ENCODE measurements at places on chromosomes 6 and 20.

DNA sequence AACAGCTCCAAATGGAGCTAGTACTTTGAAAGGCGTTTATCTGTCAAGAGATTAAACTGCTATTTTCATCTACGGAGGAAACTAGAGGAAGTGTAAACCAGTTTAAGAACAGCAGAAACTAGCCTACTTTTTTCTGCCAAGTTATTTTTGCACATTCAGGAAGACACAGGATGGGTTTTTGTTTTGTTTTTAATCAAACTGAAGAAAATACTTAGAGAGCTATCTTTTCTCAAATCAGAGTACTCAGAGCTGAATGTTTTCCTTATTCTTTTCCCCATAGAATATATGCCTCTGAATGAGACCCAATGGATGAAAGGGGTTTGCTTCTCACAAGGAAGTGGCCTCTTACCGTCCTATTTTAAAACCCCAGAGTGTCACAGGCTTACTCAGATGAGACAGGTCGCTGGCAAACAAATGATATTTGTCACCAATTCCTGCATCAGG is 538.5 kb downstream of the CD83 start:
- DNase-seq = no peak

- no peak for DNase-seq
These were observed 216.4 kb downstream of the UNC5CL start for GRCh38 chr6:40822619-40823018.

GRCh38 chr20:6819599-6819998 is 52.1 kb downstream of the BMP2 start:
- DNase-seq = no peak

DNA sequence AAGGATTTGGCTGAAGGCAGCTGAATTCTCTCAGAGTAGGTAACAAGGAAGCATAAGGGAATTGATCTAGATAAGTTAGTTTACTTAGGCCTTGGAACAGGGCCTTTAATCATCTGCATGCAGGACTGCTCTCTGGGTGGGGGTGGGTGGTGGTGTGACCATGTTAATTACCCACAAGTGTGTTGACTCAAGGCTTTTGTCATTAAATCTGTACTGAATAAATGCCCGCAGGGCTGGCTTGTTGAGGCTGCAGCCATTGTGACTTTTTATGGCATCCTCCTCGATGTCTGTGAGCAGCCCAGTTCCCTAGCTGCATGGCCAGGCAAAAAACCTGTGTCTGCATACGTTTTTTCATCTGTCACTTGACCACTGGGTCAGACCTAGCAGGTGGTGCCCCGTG is 63.5 kb upstream of the ASCC3 start:
- DNase-seq = no peak

GRCh38 chr6:53662457-53662856 is 3.1 kb downstream of the KLHL31 start:
- no peak for DNase-seq

DNA sequence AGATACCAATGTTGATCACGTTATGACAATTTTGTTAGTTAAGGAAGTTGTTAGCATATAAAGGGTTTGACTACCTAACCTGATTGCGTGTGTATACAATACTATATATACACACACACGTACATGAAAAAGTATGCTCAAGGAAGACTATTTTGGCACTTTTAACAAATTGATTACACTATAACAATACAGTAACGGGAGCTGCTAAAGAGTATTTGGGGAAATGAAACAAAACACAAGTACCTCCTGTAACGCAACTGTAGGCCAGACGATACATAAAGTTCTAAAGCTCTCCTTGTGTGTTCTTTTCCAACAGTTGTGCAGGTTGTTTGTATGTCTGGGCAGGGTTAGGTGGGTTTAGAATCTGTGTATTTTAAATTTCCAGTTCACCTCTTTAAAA is 98.7 kb downstream of the PLEKHG1 start:
- no peak for DNase-seq

- DNase-seq = no peak
These were observed 337.8 kb upstream of the DEFB115 start for GRCh38 chr20:30919514-30920188.

DNA sequence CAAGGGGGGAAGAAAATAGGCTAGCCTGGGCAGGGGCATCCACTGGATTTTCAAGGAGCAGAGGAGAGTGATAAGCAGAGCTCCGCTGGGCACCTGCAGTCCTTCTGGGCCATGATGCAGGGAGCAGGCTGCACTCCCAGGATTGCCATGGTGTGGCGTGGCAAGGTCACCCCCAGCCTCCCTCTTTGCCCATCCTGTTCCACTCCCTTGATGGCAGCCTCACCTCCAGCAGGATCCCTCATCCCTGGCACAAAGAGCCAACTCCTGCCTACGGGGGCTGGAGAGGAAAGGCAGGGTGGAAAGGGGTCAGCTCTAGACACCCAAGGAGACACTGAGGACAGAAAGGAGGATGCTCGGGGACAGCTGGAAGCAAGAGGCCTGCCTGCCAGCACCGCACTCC is 22.4 kb upstream of the MYMX start:
- no peak for DNase-seq

DNA sequence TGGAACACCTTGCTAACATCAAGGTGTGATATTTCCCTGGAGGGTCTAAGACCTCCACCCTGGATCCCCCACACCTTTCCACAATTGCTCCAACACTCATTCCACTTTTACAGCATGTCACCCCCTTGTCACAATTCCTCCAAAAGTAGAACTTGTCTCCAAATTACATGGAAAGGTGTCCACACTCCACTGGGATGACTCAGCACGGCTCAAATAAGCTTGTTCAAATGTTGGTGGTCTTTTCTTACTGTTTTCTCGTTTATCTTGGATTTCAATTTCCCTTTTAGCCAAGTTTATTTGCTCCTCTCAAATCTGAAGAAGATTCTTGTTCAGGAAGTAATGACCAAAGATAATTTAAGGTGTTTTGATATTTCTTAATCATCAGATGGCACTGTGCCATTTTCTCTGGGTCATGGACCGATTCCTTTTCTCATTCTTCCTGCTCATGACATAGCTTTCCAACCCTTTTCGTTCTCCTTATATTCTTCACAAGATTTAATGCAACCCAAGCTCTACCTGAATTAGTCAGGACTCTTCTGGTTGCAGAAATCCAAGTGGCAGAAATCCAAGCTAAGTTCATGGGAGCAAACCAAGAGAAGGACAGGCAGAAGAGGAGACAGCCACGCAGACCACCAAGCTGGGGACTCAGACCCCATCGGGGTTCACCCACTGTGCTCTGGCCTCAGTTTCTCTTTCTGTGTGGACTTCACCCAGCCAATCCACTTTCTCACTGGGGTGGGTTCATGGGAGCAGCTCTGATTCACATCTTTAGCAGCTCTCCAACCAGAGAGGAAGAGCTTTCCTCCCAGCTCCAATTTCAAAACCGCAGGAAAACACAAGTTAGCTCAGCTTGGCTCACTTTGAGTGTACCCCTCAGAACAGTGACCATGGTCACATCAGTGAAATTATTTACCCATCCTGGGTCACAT is 110.5 kb upstream of the CDYL start:
- DNase-seq = no peak

- no peak for DNase-seq
These were observed 15.2 kb downstream of the TFEB start for GRCh38 chr6:41720262-41720620.

DNA sequence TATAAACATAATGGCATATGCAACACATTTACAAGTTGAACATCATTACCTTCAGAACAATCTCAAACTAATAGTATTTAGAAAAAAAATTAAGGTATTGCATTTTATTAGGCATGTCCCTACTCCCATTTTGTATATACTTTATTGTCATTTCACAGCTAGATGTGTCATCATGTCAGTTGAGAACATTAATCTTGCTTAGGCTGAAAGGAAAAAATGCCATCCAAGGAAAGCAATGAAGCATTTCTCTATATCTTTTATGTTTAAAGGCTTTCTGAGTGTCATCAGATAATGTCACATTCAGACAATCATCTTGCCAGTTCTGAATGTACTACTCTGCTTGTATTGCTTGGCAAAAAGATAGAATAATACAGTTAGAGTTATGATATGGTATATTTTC is 228.8 kb upstream of the THEMIS start:
- no peak for DNase-seq

GRCh38 chr20:31476294-31476585 is 1.2 kb downstream of the REM1 start:
- no peak for DNase-seq

- no peak for DNase-seq
These were observed 289.1 kb upstream of the MANEA start for GRCh38 chr6:95288251-95288650.

DNA sequence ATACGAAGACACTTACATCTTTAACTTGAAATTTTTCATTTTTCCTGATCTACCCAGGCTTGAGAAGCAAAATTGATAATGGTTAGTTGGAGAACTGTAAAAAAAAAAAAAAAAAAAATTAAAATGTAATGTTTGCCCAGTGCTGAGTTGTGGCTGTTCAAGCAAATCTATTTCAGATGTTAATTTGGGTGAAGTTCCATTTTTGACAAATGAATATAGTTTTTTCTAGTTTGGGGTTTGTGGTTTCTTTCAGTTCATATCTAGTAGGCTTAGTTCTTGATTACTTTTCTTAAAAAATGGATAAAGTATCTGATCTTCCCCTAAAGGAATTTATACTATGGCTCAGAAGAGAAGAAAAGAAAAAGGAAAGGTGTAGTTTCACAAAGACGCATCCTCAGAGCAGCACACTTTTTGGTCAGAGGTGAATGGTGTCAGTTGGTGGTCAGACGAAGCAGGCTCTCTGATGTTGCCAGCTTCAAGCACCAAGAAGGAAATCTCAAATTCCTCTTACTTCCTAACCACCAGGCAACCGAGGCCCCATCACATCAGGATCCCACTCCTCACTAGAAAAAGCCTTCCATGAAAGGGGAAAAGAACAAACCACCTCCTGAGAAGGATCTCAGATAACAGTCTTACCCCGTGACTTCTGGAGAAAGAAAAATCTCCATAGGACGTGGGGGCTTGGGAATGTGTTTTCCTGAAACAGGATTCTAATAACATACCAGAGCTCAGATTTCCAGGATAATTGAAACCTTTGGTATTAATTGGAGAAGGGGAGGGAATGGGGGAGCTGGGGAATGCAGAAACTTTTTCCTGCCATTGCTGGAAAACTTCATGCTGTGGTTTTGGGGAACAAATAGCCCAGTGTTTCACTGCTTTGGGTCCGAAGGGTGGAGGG is 396.2 kb downstream of the CD83 start:
- DNase-seq = no peak

DNA sequence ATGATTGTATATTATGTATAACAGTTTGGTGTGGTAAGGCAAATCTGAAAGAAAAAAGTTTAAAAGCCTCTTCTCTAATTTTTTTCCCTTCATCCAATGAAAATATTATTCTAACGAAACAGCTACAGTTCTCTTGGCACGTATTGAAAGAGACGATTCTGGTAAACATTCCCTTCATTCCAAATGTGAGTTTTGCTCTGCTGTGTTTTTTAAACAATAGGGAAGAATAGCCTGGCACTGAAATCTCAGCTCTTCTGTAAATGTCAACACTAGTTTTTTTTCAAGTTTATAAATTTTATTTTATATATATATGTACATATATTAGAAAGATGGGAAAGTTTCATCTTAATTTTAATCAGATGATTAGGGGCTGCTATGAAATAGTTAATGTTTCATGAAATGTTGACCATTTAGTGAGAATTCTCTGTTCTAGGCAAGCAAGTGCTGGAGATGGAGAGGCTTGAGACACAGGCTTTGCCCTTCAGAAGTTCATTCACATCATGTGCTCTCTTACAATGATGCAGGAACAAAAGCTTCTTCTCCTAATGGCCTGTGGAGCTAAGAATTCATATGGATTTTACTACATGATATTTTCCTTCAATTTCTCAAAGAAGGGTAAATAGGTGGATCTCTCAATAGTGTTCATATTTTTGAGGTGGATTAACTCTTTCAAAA is 4.1 kb downstream of the PAQR8 start:
- DNase-seq = no peak

DNA sequence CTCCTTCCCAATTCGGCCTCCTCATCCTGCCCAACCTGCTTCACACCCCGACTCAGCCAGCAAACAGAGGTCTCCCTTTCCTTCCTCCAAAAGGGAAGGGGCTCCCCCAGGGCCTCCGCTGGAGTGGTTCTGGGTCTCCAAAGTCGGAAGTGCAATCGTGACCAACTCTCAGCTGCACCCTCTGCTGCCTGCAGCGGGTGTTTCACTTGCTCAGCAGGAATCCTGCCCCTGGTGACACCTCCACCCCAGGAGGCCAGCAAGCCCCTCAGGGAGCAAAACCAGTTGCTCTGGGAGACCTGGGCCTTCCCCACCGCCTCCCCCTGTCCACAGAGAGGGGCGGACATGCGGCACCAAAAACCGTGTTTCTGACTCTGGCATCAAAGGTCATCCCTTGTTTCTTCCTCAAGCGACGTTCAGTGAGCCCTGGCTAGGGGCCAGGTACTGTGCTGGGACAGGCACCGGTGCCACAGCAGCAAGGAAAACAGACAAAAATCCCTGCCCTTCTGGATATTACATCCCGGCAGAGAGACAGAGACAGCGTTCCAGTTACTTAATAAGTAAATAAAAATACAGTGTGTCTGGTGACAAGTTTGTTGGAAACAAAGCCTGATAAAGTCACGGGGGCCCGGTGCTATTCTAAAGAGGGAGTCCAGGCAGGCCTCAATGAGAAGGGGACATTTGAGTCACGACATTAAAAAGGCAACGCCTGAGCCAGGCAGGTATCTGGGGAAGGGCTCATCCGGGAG is 219.0 kb downstream of the BMP7 start:
- no peak for DNase-seq

GRCh38 chr6:121319112-121319553 is 15.1 kb downstream of the TBC1D32 start:
- DNase-seq = no peak

DNA sequence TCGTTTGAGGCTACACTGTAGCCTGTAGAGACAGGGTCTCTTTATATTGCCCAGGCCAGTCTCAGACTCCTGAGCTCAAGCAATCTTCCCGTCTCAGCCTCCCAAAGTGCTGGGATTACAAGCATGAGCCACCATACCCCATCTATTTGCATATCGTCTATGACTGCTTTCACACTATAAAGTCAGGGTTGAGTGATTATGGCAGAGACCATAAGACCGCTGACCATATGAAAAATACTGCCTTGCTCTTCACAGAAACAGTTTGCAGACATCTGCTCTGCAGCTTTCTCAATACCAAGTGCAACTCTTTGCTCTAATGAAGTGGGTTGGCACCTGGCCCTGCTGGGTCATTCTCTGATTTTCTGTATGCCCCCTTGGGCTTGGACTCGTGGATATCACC is 79.5 kb upstream of the PAK5 start:
- no peak for DNase-seq

- DNase-seq = no peak
These were observed 76.9 kb downstream of the NCOA3 start for GRCh38 chr20:47578543-47578942.
